ENCODE measurements at places on chromosomes 4 and X.
A peak's percentile ranks its signal among the peaks of the same experiment; 100 is the strongest.

- DNase-seq: no peak
These were observed 2.2 kb downstream of the TECRL start for GRCh38 chr4:64407000-64407399.

- no peak for DNase-seq
These were observed 227.4 kb downstream of the MAPK10 start for GRCh38 chr4:86132468-86132867.

DNA sequence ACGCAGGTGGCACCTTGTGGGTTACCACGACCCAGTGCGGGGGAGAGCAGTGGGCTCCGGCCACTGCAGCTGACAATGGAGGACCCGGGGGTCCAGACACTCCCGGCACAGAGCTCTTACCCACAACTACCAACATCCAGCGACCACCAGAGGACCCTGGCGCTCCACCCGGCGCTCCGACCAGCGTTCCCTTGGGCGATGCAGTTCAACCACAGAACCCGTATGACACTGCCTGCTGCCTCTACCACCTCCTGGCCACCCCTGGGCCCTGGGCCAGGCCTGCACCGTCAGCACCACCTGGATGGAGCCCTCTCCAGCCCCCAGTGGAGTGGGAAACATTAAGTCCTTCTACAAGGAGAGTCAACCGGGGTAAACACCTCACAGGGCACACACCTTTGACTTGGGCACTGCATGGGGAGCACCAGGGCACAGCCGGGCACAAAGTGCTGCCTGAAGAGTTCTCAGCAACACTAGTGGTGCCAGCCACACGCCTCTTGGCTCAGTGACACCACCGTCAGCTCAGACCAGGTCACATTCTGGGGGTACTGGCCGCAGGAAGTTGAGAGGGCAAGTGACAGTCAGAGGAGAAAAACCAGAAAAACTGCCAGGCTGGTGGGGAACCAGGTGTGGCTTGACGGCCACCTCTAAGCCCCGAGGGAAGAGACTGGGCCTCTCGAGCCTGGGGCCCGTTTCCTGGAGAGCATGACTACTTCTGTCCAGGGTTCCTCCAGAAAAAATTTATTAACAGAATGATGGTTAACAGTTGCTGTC, 2.6 kb downstream of the CTBP1 start:
- no peak for DNase-seq

DNA sequence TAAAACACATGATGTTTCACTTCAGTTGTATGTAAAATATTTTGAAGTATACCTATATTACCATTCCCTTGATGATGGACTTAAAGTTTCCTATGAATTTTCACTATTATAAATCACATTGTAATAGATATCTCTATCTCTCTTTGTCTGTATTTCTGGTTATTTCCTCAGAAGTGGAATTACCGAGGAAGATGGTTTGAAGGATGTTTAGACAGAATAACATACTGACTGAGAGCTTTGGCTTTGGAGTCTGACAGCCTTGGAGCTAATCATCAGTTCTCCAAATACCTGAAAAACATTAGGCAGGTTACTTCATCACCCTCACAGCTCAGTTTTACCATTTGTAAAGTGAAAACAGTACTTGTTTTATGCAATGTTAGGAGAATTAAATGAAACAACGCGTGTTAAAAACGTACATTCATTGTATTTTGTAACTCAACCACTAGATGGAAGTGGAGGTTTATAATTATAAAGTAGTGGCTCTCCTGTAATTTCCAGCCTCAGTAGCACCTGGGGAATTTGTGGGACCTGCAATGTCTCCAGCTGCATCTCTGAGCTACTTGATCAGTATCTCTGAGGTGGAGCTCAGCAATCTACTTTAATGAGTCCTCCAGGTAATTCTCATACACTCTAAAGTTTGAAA, 14.3 kb downstream of the JCHAIN start:
- peak; percentile 48 for DNase-seq

DNA sequence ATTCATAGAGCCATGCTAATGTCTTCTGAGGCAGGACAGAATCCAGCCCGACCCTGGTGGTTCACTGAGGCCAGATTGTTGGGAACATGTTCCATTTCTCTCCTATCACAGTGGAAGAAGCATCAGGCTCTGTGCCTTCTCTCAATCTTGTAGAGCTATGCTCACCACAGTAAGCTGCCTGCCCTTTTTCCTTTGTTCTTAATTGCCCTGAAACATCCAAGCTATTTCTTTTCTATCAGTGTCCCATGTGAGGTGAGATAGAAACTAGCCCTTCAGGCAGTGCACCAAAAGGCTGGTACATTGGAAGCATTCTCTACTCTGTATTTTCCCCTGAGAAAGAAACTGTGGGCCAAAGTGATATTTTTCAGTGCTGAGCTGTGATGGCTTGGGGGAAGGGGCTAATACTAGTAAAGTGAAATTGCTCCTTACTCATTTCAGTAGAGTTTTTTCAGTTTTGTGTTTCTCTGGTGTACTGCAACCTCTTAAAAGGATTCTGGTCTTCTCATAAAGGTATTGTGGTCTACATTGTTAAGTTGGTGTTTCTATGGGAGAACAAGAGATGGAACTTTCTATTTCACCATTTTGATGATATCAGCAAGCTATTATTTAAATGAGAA, 611.2 kb downstream of the RPA4 start:
- DNase-seq: no peak

DNA sequence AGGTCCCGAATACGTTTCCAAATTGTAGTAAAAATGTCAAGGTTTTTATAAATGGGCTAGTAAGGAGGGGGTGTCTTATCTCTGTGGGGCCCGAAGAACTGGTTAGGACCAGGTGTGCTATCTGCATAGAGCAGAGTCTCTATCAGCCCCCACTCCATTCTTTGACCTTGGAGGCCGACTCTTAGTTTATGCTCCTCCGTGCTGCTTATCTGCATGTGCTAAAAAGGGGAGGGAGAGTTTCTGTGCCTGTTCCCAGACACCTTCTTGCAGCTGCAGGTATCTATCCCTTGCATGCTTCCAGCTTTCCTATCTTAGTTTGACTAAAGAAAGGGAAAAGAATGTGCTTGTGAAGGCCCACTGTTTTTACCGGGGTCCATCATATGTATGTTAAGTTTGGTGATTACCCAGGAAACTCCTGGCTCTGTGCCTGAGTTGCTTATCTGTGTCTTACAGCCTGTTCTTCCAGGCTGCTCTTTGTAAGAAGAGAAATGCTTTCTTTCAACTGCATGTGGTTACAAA, 28.6 kb upstream of the NAF1 start:
- no peak for DNase-seq

DNA sequence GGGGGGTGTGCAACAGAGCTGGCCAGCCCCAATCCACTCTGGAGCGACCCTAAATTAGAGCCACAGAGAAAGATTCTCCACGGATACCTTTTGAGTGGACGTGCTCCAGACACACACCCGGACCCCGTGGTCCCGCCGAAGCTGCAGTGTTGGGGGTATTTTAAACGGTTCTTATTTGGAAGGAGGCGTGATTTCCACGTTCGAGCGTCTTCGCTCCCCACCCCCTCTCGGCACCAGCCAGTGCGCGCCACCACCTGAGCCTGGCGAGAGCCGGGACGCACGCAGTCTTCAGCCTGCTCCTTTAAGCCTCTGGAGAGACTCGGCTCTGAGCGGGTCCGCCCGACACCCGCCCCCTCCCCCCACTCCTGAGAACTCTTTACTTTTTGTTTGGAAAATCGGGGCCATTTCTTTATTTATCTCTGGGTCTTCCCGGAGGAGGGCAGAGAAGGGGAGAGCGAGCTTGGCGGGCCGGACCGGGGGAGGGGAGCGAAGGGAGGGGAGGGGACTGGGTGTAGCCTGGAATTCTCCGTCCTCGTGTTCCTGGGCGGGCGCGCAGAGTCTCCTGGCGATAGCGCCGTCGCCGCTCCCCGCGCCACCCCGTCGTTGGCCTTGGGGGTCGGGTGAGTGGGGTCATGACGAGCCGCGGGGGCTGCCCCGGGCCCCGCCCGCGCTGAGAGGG, 668 bp upstream of the PTCHD1 start:
- DNase-seq: no peak

- peak; percentile 76 for DNase-seq
These were observed 17.6 kb downstream of the G3BP2 start for GRCh38 chr4:75655562-75655961.

GRCh38 chr4:75848891-75849290, 53.4 kb downstream of the PPEF2 start:
- DNase-seq: no peak

DNA sequence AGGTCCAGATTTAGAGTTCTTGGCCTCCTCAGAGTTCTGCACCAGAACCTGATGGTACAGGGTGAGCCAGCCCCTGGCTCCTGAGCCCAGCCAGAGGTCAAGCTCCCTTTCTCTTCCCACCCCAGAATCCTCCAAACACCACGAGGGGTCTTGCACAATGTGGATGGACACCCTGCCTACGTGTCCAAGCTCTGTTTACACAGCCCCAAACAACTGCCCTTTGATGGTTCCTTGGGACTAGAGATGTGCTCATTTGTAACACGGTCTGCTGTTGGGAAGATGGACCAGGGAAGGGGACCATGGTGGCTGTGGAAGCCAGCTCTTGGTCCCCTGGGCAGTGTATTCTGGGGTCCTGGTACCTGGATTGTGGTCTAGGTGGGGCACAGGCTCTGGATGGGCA, 40.0 kb upstream of the RPS6KA3 start:
- DNase-seq: no peak

- no peak for DNase-seq
These were observed 44.6 kb downstream of the IL13RA1 start for GRCh38 chrX:118772051-118772450.

- no peak for DNase-seq
These were observed 738.6 kb upstream of the GRIA3 start for GRCh38 chrX:122445466-122445865.

DNA sequence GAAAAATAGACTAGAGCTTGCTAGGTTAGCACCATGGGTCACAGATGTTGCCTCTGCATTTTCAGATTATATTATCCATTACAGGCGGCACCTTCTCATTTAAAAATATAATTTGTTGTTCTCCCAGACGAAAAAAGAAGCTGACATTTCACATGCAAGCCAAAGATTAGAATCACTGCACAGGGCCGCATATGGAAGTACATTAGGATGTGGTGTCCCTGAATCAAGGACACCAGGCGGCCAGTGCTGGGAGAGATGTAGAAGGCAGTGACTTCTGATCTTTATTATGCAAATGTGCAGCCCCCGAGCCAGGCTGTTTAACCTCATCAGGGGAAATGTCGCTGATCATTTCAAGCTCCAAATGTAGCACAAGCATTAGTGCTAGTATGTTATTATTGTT, 22.8 kb downstream of the REELD1 start:
- DNase-seq: no peak

DNA sequence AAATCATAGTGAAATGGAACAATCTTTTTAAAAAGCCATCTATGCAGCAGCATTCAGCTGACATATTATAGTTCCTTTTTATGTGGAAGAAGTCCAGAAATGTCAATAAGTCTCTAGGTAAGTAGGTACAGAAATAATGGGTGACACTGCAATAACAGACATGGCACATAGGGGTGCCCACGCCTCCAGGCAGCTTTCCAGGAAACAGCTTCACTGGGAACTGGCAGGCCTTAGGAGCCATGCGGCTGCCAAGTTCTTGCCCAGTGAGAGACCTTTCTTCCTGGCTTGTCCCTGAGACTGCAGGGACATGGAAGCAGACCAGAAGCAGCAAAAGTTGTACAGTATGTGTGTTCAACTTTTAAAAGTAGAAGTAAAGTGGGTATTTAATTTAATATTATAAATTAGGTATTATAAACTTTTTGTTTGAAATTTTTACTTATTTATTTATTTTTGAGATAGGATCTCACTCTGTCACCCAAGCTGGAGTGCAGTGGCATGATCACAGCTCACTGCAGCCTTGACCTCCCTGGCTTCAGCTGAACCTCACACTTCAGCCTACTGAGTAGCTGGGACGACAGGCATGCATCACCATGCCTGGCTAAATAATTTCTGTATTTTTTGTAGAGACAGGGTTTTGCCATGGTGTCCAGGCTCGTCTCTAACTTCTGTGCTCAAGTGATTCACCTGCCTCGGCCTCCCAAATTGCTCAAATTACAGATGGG, 12.1 kb upstream of the ETNPPL start:
- no peak for DNase-seq

DNA sequence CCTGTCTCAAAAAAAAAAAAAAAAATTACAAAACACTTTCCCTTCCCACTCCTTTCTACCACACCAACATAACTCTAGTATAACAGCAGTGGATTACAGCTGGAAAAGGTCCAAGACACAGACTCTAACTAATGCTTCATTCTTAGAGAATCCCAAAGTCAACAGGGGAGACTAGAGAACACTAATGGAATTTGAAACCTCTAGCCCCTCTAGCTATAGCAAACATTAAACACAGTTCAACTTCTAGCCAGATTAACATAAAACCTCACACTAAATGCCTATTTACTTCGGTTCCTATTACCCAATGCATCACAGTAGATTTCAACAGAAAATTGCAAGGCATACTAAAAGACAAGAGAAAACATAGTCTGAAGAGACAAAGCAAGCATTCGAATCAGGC, 10.5 kb upstream of the DHX15 start:
- DNase-seq: no peak

GRCh38 chr4:26737385-26737784, 123.3 kb upstream of the STIM2 start:
- DNase-seq: no peak

DNA sequence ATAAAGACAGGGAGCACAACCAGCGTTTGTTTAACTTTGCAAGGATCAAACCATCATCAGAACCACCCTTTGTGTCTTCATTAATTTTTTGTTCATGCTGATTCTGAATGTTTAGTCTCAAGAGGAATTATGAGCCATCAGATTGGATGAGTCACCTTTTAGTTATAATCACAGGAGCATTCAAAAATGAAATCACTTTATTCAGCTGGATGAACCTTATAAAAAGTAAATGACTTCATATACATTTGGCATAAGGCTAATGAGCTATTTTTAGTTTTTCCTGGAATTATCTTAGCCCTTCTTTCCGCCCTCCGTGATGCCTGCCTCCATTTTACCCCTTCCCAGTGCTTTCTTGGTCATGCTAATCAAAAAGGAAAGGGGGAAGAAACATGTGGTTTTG, 103.6 kb downstream of the SORBS2 start:
- DNase-seq: no peak

- DNase-seq: no peak
These were observed 523.1 kb downstream of the MID1IP1 start for GRCh38 chrX:39324233-39324930.

- no peak for DNase-seq
These were observed 152.7 kb upstream of the EDNRA start for GRCh38 chr4:147328189-147328588.

DNA sequence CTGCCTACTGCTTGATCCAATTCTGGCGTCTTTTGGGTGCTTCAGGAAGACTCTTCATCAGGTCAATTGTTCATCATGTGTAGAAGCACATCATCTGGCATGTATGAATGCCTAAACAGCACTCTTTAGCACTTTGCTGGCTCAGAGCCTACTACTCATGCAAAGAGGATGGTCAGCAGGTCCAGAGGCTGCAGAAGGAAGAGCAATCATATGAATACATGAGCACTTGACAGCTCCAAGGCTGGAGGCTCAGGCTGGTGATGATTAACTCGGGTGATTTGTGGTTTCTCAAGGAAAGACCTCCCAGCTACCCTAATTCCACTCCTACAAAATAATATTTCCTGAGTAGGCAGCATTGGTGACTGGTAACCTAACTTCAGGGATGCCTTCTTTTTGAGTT, 103.8 kb upstream of the CXCL13 start:
- no peak for DNase-seq

Data from CD4-positive, alpha-beta T cell treated with Interleukin-2 at 100 ng/mL for 4 hours (primary cell).